MV-4-11 (cell line): ENCODE measurements at places on chromosomes 1 and 21.
A peak's percentile ranks its signal among the peaks of the same experiment; 100 is the strongest.

DNA sequence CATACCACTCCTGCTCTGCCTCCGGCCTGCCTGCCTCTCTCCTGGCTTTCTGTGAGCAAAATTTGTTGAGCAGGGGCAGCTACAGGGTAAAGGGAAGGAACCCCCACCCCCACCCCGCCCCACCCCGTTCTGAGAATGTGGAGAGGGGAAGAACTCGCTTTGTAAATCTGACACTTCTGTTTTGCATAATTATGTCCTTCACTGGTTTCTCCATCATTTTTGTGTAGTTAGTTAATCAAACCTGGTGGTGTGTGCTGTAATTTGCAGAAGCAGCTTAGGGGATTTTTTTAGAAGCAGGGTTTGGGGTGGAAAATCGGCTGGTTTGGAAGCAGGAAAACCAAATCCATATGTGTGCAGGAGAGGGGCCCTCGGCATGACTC is 58.1 kb upstream of the TMEM51 start:
- no peak for DNase-seq

DNA sequence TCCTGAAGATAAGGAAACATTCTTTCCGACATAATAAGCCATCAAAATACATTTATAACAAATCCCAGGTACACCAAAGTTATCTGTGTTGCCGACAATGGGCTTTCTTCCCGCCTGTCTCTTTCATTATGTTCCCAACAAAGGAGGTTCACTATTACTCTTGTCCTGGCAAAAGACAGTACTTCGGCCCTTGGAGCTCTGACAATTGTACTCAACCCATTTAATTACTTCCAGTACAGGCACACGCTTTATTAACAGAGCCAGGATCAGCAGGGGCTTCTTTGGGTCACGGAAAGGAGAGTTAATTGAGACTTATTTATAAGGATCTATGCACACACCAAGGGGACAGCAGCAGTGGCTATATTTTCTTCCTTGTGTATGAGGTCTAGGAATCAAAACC is 46.6 kb upstream of the DUSP10 start:
- no peak for DNase-seq

DNA sequence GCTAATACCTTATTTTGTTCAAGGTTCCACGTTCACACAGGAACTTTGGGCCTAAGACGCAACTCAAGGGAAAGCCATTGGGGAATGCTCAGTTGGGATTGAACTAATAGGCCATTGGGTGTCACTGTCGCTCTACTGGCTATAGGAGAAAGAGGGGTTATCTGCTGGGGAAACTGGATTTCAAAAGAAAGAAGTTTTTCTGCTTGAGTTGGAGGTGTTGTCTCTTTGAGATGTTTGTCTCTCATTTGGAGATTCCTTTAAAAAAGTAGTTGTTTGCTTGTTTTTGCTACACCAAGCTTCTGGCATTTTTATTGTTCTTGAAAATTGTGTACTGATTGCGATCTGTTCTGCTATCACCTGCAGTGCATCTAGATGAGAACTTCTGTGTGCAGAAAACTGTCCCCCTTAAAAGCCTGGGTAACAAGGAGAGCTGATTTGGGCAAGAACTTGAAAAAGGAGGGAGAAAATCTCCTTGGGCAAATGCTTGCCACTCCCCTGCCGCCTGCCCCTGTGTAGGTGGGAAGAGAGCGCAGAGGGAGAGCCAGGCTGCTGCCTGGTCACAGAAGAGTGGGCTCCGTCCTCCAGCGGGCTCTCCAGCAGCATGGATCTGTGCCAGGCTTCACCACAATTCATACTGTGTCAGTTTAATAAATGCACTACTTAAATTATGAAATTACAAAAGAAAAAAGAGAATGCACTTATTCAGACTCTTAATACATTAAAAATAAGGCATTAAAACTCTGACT is 39.9 kb downstream of the PEX14 start:
- peak; percentile 29 for DNase-seq

DNA sequence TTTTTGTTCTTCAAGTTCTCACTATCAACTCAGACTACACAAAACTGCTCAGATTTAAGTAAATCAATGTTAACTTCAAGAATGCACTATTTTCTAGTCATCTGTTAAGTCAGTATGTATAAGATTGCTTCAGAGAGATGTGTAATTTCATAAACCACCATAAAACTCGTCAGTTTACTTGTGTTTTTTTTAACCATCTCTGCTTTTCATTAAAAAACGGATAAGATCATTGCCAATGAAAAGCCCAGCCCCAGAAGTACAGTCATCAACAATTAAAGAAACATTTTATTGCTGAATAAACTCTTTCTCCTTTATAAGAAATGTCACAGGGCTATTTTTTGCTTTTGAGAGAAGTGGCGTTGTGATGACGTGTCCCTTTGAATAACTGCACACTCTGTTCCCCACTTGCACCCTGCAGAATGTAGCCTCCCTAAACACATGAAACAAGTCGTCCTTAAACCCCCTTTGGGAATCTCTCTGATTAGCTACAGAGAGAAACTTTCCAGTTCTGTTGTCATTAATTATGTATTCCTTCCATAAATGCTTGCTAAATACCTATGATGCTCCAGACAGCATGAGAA is 202.7 kb upstream of the FOXD3 start:
- DNase-seq, result no peak

DNA sequence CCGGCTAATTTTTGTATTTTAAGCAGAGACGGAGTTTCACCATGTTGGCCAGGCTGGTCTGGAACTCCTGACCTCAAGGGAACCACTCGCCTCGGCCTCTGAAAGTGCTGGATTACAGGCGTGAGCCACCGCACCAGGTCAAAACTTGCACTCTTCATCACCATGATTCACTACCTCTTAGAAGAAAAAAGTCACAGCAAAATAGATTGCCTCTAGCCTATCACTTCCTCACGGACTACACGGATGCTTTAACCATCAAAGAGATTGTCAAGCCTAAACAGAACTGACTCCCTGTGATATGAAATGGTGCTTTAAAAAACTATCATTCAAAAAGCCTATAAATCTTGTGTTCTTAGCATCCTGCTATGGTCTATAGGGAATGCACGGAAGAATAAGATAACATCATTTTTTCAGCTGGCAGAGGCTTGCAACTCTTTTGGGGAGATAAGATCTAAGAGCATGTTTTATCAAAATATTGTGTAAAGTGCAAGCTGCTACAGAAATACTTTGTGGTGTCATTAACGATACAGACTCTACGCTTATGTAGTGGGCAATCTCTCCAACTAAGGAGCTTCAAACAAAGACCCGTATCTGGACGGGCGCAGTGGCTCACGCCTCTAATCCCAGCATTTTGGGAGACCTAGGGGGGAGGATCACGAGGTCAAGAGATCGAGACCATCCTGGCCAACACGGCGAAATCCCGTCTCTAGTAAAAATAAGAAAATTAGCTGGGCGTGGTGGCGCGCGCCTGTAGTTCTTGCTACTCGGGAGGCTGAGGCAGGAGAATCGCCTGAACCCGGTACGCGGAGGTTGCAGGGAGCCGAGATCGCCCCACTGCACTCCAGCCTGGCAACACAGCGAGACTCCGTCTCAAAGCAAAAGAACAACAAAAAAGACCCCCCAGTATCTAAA is 966 bp downstream of the TFB2M start:
- peak; percentile 35 for DNase-seq

- no peak for DNase-seq
Measured at GRCh38 chr1:230040440-230040839, 26.6 kb upstream of the GALNT2 start.

- peak; percentile 24 for DNase-seq
Measured at GRCh38 chr1:41313661-41314131, 47.5 kb upstream of the FOXO6 start.

DNA sequence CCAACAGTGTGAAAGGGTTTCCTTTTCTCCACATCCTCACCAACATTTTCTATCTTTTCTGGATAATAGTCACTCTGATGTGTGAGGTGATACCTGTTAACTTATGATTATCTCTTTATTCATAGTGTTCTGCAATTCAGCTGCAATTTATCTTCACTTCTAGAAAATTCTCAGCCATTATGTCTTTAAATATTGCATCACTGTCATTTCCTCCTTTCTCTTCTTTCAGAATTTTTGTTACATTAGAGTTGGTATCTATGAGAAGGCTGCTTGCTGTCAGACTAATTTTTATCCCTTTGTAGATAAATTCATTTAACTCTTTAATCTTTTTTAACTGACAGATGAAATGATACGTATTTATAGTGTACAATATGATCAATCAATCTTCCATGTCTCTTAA is 30.5 kb upstream of the ATF3 start:
- DNase-seq, result peak; percentile 34

DNA sequence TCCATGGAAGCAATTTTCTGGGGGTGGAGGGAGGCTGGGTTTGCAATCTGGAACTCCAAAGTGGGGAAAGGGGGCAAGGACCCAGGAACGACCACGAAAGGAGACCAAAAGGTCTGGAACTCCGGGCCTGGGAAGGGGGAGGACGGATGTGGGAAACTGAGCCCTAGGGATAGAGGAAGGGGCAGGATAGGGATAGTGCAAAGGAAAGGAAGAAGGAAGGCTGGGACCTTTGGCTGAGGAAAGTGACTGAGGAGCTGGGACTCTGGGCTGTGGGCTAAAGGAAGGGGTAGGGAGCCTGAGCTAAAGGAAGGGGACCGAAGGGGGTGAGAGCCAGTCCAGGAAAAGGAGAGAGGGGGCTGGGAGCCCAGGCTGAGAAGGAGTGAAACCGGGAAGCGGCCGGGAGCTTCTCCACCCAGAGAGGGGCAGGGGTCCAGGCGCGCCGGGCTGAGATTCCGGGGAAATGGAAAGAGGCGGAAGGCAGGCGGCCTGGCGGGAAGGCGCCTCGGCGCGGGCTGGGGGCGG is 395 bp downstream of the SLC9A1 start:
- DNase-seq, result no peak

- DNase-seq, result no peak
Measured at GRCh38 chr1:190507357-190507756, 29.7 kb upstream of the BRINP3 start.

- DNase-seq, result peak; percentile 52
Measured at GRCh38 chr1:150789396-150789795, 18.7 kb downstream of the CTSK start.

GRCh38 chr1:183144752-183145151 is 41.3 kb upstream of the LAMC2 start:
- peak; percentile 90 for DNase-seq

GRCh38 chr1:167136191-167136614 is 42.3 kb downstream of the STYXL2 start:
- no peak for DNase-seq

- DNase-seq, result no peak
Measured at GRCh38 chr1:234702342-234703000, 92.5 kb upstream of the IRF2BP2 start.

DNA sequence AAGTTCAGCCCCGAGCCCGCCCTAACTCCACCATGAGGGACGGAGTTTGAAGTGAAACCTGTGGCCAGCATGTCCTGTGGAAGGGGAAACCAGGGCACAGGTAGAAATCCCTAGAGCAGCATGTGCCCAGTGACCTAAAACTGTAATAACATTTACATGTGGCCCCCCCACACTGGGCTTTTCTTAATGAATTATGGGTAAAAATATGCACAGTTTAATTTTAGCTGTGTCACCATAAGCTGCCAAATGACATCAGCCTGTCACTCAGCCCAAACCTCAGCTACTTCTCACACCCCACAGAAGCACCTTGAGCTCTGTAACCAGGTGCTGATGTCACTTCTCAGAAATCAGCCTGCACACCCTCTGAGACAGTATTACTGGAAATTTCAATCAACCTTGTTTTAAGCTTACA is 50.0 kb upstream of the SLC19A1 start:
- DNase-seq, result peak; percentile 1

DNA sequence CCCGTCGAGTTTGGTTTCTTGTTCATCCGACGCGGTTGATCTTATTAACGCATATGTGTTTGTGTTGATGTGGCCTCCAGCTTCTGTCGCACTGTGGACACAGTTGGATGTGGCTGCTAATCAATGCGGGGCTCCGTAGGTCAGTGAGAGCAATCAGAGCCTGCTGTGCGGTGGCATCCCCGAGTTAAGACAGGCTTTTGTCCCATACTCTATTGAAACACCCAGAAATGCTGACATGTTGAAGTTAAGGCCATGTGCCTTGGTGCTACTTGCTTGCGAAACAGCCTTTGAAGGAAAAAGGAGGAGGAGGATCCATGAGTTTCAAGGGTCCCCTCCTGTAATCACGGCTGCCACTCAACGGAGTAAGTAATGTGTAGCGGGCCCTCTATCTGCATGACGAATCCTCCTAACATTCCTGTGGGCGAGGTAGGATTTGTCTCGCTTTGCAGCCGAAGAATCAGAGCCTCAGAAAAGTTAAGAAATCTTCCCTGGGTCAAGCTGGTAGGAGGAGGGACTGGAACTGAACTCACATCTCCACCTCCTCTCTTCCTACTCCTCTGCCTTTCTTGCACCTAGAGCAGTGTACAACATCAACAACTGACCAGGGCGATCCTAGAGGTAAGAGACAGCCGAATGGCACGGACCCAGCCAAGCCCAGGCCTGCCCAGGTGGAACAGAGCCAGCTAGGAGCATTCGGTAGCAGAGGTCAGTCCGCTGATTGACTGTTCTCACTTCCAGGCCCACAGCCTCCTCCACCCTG is 19.5 kb downstream of the PDE9A start:
- DNase-seq, result peak; percentile 14

DNA sequence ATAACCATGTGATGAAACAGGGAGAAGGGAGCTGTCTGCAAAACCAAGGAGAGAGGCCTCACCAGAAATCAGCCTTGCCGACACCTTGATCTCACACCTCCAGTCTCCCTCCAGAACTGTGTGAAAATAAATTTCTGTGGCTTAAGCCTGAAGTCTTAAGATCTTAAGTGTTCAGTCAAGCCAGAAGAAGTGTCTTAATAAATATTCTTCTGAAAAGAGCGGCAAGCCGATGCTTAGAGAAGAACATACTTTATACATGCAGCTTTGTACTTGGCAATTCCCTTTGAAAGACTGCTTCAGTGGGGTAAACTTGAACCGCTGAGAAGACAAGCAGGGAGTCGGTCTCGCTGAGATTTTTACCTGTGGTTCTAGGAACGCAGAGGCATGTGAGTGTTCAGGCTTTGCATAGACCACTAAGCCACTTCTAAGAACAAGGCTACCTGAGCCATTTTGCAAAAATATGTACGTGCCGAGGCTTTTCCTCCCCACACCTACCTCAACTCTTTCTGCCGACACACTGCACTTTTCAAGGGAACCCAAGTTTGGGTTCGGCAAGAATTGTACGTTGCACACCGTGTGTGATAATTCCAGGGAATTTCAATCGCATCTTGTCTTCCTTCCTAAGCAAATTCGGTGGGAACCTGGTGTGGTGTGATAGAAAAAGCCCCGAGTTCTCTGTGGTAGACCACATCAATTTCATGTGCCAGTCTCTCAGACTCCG is 3.4 kb downstream of the RUNX1 start:
- no peak for DNase-seq

DNA sequence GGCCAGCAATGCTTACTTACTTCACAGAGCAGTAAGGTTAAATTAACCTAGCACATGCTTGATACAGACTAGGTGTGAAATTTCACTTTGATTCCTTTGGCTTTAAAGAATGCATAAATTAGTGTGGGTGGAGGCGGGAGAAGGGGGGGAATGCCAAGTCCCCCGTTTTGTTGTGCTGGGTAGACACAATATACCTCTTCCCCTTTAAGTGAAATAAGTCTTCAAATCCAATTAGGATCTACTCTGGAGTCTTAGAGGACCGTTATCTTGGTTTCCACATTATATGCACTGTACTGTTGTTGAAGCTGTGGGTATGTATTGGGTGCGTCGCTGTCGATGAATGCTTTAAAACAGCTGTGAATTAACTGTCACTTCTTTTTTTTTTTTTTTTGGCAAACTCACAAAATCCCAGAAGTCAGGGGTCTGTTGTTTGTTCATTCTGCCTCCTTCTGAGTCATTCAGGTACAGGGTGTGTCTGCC is 1.6 kb upstream of the S1PR1 start:
- DNase-seq, result no peak
